K562 (cell line): ENCODE measurements at places on chromosomes 12 and 14. TPM values are rescaled to one million over a fixed set of nuclear protein-coding genes. Genes with fewer than 3 reads are reported as not detected.

MORN3 gene
- 0.22 TPM in 2 replicates for total RNA-seq

CFAP251 gene
- 17.2 and 18.2 TPM in 2 replicates for total RNA-seq

TM7SF3 gene
- 24.8 and 25.4 TPM in 2 replicates for total RNA-seq

FOXA1 gene
- total RNA-seq: 2.4 and 2.5 TPM in 2 replicates

APOF gene
- 0.09 TPM in 1 of 2 replicates, not detected in the other for total RNA-seq

FIGNL2 gene
- total RNA-seq: not detected in 2 replicates

DEGS2 gene
- 2.7 TPM in 2 replicates for total RNA-seq

VPS33A gene
- total RNA-seq: 33.4 and 34.3 TPM in 2 replicates

SPX gene
- 0.11 TPM in 2 replicates for total RNA-seq

KRT72 gene
- total RNA-seq: 0.09 TPM in 1 of 2 replicates, not detected in the other

DAO gene
- not detected in 2 replicates for total RNA-seq

CISTR gene
- not detected in 2 replicates for total RNA-seq

CLEC1B gene
- not detected in 2 replicates for total RNA-seq

MUCL1 gene
- not detected in 2 replicates for total RNA-seq

FAM90A1 gene
- 0.16 TPM in 1 of 2 replicates, not detected in the other for total RNA-seq

EID3 gene
- 1.1 and 1.9 TPM in 2 replicates for total RNA-seq

ADCY4 gene
- 0.07 and 0.31 TPM in 2 replicates for total RNA-seq

OVCH1 gene
- not detected in 2 replicates for total RNA-seq

SSPN gene
- total RNA-seq: 0.40 TPM in 1 of 2 replicates, not detected in the other

SDS gene
- total RNA-seq: 0.18 and 0.22 TPM in 2 replicates

PROX2 gene
- total RNA-seq: not detected in 2 replicates

CLEC4C gene
- not detected in 2 replicates for total RNA-seq

PNN gene
- 53.4 and 67.7 TPM in 2 replicates for total RNA-seq

NKX2-1 gene
- total RNA-seq: 0.11 TPM in 1 of 2 replicates, not detected in the other

NOS1 gene
- total RNA-seq: 0.02 TPM in 1 of 2 replicates, not detected in the other

PSMD9 gene
- total RNA-seq: 66.4 and 71.7 TPM in 2 replicates

C12orf54 gene
- total RNA-seq: not detected in 2 replicates

PELI2 gene
- 0.58 and 1.0 TPM in 2 replicates for total RNA-seq

NDRG2 gene
- 37.4 and 41.0 TPM in 2 replicates for total RNA-seq

MYH6 gene
- total RNA-seq: not detected in 2 replicates

KCNA5 gene
- total RNA-seq: not detected in 2 replicates

TRPV4 gene
- not detected in 2 replicates for total RNA-seq

RILPL1 gene
- total RNA-seq: 10.6 and 12.1 TPM in 2 replicates

CEBPE gene
- 0.13 and 0.16 TPM in 2 replicates for total RNA-seq

LTBP2 gene
- 0.18 and 0.20 TPM in 2 replicates for total RNA-seq

LMNTD1 gene
- total RNA-seq: not detected in 2 replicates

PDE3A gene
- 0.02 TPM in 2 replicates for total RNA-seq

PLD4 gene
- 0.24 TPM in 1 of 2 replicates, not detected in the other for total RNA-seq

AICDA gene
- total RNA-seq: 0.11 TPM in 1 of 2 replicates, not detected in the other

BATF gene
- 0.31 and 0.49 TPM in 2 replicates for total RNA-seq

KRT82 gene
- not detected in 2 replicates for total RNA-seq
